ENCODE measurements at places on chromosomes 5 and 9.

GRCh38 chr5:20029266-20029665 is 41.3 kb upstream of the CDH18 start:
- no peak for DNase-seq

DNA sequence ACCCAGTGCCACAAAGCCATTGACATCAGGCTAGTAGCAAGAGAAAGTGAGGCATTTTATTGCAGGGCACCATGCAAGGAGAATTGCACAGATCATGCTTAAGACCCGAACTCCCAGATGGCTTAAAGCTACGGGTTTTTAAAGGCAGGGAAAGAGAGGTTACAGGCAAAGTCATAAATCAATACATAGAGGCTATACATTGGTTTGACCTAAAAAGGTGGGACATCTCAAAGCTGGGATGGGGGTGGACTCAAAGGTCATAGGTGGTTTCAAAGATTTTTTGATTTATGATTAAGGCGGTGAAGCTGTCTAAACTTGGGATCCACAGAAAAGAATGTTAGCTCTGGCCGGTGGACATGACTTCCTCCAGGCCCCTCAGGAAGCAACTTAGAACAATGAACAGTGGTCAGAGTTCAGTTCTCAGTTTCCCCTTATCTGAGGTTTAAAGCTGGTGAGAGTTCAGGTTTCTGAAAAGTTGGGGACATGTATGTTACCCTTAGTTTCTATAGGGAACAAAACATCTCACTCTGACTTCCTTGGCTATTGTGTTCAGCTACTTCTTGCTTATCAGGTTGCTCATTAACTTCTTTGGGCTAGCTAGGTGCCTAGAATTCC is 6.0 kb upstream of the RBM22 start:
- DNase-seq, result no peak

GRCh38 chr5:17189381-17190036 is 27.9 kb upstream of the BASP1 start:
- peak; percentile 42 for DNase-seq

- no peak for DNase-seq
These were observed 124.3 kb upstream of the MOCS2 start for GRCh38 chr5:53233645-53234405.

- DNase-seq, result no peak
These were observed 30.6 kb downstream of the KDM4C start for GRCh38 chr9:6788162-6789016.

DNA sequence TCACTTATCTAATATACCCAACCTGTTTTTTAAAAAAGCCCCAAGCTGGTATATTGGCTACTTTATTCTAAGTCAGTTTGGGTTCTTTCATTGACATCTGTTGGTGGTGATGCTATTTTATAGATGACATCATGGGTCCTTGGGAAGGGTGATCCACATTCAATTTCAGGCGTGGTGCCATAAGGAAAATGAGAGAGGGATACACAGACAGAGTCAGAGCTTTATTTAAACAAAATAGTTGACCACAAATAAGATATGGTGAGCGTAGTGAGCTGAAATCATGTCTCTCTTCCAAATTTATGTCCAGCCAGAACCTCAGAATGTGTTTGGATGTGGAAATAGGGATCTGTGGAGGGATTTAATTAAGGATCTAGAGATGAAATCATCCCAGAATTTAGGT is 302.4 kb downstream of the MAT2B start:
- no peak for DNase-seq

DNA sequence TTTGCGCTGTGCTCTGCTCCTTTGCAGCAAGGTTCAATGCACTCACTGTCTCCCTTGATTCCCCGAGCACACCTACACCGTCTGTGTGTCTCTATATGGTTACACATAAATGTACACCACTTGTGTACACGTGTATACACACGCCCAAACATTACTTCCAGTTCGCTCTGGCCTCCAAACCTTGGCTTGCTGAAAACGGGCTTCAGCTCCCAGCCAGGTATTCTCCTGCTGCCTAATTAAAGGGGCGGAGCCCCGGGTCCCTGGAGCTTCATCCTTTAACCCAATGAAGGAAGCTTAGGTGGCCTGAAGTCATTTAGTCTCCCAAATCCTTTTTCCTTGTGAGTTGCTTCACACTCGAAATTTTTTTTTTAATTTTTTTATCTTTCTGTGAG is 4.6 kb downstream of the ISL1 start:
- no peak for DNase-seq

- DNase-seq, result no peak
These were observed 51.2 kb downstream of the PARP8 start for GRCh38 chr5:50717651-50718050.

DNA sequence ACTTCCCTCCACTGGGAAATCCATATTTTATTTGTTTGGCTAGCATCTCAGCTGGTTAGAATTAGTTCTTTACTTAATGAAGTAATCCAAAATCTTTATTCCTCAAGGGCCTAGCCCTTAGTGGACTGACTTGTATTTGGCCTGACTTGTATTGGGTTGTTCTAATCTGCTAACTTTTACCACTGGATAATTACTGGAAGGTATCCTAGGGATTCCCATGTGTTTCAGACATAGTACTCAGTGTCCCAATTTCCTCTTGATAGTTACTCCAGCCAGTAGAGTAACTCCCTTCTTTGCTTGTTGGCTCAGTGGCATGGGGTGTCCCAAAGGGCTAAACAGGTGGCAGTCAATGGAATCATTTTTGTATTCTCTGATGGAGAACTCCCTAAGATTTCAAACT is 156.0 kb downstream of the DCP2 start:
- DNase-seq, result no peak

DNA sequence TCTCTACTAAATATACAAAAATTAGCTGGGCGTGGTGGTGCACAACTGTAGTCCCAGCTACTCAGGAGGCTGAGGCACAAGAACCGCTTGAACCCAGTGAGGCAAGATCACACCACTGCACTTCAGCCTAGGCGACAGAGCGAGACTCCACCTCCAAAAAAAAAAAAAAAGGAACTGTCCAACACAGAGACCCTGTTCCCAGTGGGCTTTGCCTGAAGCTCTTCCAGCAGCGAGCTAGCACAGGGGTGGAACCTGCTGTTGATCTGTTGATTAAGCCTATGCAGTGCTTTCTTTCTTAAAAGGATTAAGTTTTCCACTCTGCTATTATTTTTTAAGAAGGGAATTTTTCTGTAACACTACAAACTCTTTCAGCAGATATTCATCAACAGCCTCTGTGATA is 171.0 kb upstream of the TUT7 start:
- no peak for DNase-seq

DNA sequence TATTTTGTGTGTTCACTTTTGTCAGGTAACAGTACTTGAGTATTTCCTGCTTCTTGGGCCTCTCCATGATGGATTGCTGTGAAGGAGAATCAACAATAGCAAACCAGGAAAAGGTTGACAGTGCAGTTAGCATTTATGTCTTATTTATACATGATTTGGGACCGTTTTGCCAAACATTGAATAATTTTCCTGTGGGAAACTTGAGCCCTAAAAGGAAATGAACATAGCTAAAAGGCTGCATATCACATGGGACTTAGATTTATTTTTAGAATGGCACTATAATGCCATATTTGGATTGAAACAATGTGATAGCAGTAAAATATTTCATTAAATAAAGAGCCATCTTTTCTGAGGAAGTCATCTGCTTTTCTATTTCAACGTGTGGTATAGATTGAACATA is 15.3 kb downstream of the GPR21 start:
- DNase-seq, result no peak

All from CD4-positive, alpha-beta T cell treated with Interleukin-12 subunit alpha and Interleukin-12 subunit beta, for 1 hour (primary cell).